Activated CD4-positive, alpha-beta T cell treated with anti-CD3 and anti-CD28 coated beads, Interleukin-2, amount 50 U/mL, for 48 hours (primary cell): ENCODE measurements at places on chromosomes 1 and 21.

GRCh38 chr1:36753451-36753850 lies 270.7 kb upstream of the CSF3R start:
- DNase-seq, result no peak

DNA sequence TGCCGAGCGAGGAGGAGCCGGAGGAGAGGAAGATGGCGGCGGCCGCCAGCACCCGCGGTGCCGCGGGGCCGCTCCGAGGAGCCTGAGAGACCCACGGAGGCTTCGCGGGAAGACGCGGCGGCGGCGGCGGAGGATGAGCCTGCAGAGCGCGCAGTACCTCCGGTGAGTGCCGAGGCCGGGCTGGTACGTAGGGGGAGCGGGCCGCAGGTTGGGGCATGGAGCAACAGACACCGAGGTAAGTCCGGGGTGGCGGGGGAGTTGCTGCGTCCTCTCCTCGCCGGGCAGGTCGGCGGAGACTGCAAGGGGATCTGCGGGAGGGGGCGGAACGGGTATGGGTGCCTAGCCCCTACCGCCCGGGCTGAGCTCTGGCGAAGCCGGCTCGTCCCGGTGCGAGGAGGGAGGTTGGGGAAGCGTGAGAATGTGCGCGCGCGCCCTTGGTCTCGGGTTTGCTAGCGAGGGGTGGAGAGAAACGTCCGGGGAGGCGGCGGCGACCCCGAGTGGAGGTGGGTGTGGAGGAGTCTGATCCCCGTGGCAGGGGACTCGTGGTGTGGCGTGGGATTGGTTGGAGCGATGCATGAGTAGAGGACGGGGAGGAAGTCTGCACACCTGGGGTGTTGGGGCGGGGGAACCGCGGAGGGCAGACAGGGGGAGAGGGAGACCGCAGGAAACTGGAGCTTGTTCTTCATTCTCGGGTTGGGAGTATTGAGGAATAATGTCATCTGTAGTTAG lies at the start of gene SMG7:
SMG7 (plus strand) TSS at position 12 of the 729 bp plus-strand sequence; CDS start at position 134, 122 bp downstream.
- peak; percentile 44 for DNase-seq

DNA sequence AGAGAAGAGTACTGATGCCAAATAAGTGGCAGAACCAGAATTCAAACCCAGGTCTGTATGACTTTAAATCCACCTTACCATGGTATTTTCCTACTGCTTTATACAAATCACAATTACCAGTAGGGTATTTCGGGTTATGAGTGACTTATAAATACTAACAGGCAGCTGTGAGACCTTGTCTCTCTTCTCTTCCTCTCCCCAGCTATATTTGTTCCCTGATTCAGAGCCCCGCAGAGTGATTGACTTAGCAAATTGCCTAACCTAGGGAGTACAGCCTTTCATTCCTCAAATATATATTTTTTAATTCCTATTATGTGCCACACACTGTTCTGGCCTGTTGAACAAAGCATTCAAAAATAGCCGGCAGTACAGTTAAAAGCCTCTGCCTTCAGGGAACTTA lies 168.0 kb downstream of the CLEC20A start:
- DNase-seq, result no peak

- DNase-seq, result peak; percentile 61
Measured at GRCh38 chr1:27332536-27333281, 9.1 kb upstream of the SYTL1 start.

GRCh38 chr1:227343206-227343605 lies 24.9 kb upstream of the CDC42BPA start:
- no peak for DNase-seq

DNA sequence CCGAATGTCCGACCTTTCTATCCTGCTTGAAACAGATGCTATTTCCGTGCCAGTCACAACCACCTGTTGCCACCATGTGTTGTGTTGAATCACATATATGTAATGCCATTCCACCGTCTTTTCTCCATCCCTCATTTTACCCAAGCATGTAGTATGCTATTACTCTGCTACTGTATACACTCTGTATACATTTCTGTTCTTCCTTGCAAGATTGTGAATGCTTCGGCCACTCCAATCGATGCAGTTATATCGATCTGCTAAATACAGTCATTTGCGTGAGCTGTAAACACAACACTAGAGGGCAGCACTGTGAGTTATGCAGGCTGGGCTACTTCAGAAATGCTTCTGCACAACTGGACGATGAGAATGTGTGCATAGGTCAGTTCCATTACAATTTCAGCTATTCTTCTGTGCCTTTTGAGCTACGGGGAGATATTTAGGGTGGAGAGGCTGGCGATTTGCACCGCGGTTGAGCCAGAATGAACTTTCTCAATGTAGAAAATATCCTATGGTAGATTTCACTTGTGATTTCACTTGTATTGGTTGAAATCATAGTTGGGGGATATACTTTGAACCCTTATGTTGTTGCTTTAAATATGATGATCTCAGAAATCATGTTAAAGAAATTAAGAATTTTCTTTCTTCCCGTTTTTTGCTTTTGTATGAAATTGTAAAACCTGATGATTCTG lies 289.8 kb downstream of the NTNG1 start:
- peak; percentile 3 for DNase-seq

GRCh38 chr1:209585672-209586071 lies 2.2 kb downstream of the CAMK1G start:
- no peak for DNase-seq

- DNase-seq, result no peak
Measured at GRCh38 chr21:45336870-45337269, 49.2 kb upstream of the POFUT2 start.

GRCh38 chr1:19988267-19989006 lies 9.0 kb upstream of the PLA2G2A start:
- no peak for DNase-seq

DNA sequence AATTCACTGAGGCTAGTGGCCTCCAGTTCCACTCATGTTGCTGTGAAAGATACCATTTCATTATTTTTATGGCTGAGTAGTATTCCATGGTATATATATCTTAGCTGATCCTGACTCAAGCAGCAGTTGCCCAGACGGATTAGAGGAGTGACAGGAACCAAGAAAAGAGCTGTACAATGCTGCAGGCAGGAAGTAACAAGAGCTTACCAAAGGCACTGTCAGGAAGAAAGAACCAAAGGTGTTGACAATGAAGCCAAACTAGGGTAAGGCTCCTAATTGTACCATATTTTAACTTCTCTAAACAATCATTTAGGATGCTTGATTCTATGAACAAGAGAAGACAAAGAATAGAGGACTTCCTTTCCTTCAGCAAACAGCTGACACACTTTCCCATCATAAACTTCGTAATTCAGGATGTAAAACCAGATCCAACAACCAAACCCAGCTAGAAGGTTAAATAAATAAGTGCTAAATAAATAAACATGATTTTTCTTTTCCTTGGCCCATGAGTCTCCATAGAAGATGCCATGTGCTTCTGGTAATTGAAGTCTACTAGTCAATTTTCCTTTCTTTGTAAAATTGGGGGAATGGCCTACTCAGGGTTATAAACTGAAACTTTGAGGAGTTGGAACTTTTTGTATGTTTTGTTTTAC lies 248.2 kb upstream of the SGIP1 start:
- no peak for DNase-seq

DNA sequence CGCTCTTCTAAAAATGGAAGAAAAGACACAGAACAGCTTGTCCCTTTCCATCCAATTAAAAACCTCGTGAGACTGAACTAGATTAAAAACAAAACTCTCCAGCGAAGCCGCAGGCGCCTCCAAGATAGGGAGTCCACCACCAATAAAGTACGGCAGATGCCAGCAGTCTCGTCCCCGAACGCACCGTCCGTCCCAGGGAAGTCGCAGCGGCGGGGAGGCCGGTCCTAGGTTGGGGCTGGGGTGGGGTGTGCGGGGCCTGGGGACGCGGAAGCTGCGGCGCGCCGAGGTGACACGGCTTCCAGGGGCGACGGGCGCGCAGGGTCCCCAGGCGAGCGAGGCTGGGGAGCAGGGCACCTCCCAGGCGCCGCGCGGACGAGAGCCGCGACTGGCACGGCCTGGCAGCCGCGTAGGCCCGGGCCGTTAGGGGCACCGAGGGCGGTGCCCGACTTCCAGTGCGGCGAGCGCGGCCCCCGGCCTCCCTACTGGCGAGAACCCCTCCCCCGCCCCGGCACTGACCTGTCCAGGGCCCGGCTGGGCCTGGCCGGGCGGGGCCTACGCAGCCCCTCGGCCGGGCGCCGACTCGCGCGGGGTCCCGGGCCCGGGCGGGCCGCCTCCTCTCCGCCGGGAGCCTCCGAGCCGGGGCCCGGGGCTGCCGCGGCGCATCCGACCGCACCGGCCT lies 28.3 kb upstream of the A3GALT2 start:
- DNase-seq, result peak; percentile 59

GRCh38 chr1:60133000-60133673 lies 59.6 kb upstream of the C1orf87 start:
- DNase-seq, result no peak

- DNase-seq, result no peak
Measured at GRCh38 chr1:18511149-18511873, 30.6 kb downstream of the KLHDC7A start.

DNA sequence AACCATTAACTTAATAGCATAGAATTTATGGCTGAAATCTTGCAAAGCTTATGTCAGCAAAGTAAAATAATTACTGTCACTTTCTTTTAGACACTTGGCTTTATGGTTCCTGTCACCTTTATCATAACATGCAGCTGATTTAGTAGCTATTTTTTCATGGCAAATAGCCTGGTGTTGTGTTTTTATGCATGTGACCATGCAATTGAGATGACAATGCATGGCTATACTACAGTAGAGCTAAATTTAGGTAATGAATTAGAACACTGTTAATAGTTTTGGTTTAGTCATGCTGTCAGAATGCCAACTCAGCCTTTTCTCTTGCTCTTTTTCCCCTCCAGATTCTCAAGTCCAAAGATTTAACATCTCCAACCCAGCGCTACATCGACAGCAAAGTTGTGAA lies 88.6 kb downstream of the TGFB2 start:
- DNase-seq, result no peak

- no peak for DNase-seq
Measured at GRCh38 chr1:221435504-221435904, 306.4 kb downstream of the DUSP10 start.

- no peak for DNase-seq
Measured at GRCh38 chr1:225694151-225694603, 41.3 kb upstream of the ENAH start.

GRCh38 chr1:169081503-169082123 lies 24.9 kb upstream of the ATP1B1 start:
- DNase-seq, result no peak

DNA sequence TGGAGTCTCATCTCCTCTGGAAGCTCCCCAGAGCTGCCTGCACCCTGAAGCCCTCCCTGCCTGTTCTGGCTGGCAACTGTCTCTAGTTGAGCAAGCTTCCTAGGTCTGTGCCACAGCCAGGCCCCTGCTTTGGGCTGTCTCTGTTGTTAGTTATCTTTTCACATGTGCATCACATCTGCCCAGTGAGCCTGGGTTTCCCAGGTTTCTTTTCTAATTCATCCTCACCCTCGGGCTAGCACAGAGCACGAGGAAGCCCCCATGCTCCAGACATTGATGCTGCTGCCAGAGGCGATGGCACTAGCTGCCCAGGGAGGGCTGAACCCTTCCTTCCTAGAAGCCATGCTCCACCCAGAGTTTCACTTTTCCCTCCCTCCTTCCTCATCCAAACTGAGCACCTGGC lies 27.2 kb downstream of the RASSF5 start:
- no peak for DNase-seq

DNA sequence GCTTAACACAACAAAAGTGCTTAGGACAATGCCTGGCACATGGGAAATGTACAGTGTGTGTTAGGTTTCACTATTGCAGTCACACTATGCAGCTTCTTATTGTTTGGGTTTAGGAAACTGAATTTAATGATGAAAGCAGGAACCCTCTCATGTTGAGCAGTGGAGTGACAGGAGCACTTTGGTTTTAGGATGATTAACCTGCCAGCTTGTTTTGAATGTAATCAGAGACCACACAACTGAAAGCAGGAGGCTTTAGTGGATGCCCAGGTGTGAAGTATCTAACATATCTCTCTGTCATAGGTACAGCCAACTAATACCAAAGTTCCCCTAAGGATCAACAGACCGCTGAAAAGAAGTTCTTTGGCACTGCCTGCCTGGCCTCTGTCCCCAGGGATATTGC lies 406.9 kb upstream of the USP24 start:
- DNase-seq, result no peak

DNA sequence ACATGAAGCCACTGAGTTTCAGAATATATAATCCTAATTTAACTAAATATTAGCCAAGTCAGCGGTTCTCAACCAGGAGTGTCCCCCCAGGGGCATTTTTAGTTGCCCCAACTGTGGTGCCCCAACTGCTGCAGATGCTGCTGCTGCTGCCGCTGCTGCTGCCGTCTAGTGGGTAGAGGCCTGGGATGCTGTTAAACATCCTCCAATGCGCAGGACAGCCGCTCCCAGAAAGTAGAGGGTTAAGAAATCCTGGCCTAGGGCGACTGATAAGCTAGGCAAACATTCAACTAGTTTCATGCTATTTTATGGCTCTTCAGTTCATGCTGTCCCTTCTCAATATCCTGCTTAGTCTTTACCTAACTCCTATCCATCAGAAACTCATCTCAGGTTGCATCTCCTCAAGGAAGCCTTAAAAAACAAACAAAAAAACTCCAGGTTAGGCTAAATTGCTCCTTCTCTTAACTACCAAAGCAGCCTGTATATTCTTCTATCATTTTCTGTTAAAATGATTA lies 9.9 kb upstream of the DCAF6 start:
- no peak for DNase-seq

GRCh38 chr1:177163844-177164379 lies 600 bp downstream of the ASTN1 start:
- no peak for DNase-seq
